ENCODE measurements at places on chromosomes 3 and 15.

- no peak for DNase-seq
Measured at GRCh38 chr15:31096563-31096962, 5.0 kb downstream of the TRPM1 start.

- peak; percentile 40 for DNase-seq
Measured at GRCh38 chr3:127079211-127079610, 96.3 kb downstream of the PLXNA1 start.

GRCh38 chr15:82807920-82808633 is 1.4 kb upstream of the WHAMM start:
- no peak for DNase-seq

GRCh38 chr3:55471084-55471483 is 16.0 kb downstream of the WNT5A start:
- DNase-seq, result no peak

- DNase-seq, result no peak
Measured at GRCh38 chr3:186320862-186321568, 41.0 kb downstream of the DGKG start.

DNA sequence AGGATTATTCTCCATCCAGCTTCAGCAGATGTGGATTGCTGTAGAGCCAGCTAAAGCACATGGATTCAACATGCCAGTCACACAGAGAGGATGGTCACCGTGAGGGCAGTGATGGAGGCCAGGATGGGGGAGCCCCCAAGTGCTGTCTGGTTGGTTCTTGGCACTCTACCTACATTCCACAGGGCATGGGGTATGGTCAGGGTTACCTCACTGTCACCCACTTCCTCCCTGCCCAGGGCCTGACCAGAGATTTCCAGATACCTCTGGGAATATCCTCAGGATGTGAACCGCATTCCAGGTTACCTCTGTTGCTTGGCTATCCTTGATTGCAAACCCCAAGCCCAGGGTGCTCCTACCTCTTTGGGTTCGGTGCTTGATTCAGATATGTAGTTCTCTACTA is 147.3 kb upstream of the TRIM42 start:
- no peak for DNase-seq

GRCh38 chr15:96079041-96079440 is 251.5 kb upstream of the NR2F2 start:
- DNase-seq, result no peak

- DNase-seq, result no peak
Measured at GRCh38 chr3:150414258-150414657, 6.2 kb downstream of the TSC22D2 start.

GRCh38 chr3:134320749-134321148 is 53.5 kb downstream of the AMOTL2 start:
- DNase-seq, result no peak

DNA sequence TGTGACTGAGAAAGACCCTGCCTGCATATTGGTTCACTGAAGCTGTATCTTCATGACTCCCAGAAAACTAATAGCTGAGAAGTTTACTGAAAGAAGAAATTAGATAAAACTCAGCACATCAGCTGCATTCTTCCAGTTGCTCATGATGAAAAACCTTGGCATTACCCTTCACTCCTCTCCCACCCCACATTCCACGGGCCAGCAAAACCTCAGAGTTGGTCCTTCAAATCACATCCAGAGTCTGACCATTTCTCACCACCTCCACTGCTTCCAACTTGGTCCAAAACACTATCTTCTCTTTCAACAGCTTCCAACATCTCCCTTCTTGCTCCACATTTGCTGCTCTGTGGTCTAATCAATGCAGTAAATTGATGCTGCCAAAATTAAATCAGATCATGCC is 97.1 kb downstream of the CD47 start:
- DNase-seq, result no peak

GRCh38 chr3:174409086-174409743 is 449.9 kb upstream of the NAALADL2 start:
- DNase-seq, result no peak

DNA sequence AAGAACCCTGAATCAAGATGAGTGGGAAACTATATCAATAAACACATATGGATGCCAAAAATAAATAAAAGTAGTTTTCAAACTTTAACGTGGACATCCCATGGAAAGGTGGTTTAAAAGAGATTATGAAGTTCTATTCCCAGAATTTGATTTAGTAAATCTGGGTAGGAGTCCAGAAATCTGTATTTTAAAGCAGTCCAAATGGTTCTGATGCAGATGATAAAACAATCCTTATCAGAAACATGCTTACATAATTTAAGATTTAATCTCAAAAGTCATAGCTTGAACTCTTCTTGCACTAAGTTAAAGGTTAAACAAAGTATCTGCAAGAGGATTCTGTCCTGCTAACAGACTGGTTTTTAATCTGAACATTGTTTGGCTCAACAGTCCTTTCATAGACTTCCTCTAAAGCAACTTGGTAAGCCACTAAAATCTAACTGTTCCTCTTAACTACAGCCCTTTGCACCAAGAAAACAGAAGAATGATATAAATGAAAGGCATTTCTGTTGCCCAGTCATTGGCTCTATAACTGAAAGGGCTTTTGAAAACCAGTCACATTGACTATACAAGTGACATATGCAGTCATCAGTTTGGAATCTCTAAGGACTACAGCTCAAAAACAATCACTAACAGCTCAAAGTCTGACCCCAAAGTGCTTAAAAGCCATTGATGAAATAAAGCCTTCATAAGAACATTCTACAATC is 23.4 kb upstream of the MAP4 start:
- no peak for DNase-seq

DNA sequence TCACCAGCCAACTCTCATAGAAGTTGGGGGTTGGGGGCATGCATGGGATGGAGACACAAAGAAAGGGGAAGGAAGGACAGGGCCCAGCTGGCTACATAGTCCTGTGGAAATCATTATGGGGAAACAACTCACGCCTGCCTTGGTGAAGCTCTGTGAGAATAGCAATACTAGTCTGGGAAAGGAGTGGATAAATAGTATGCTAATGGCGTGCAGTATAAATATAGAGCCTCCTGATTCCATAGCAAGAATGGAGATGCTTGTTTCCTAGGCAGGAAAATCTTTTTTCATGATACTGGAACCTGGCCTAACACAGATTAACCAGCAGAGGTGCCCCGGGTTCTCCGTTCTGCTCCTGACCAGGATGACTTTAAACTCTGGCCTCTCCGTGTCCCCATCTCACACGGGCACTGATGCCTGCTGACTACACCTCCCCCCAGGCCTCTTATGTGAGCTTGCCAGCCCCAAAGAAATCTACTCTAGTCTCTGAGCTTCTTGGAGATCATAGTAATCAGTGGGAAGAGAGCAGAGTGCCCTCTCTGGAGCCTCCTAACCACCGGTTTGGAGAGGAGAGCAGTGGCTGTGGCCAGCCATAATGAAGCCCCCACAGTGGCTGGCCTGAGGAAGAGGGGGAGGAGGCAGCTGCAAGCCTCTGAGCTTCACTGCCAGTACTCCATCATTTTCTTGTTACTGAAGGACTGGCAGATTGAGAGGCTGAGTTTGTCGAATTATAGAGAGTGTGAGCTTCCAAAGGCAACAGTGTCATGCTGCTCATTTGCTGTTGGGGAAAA is 355.0 kb upstream of the SEMA6D start:
- DNase-seq, result no peak

- no peak for DNase-seq
Measured at GRCh38 chr15:39404767-39405181, 176.1 kb upstream of the THBS1 start.

DNA sequence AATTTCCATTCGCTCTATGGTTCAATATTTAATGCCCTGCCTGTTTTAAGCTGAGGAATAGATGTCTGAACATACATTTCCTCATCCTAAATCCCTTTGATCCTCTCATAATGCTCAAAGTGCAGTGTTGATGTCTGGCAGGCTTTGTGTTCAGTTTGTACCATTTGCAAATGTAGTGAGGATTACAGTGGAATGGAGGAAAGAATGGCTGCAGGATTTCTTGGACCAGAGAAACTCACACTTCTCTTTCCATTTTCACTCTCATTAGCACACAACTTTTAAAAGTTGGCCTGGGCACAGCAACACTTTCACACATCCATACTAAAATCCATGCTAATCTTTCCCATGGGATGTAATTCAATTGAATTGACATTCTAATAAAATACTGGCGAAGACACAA is 28.6 kb upstream of the THRB start:
- no peak for DNase-seq

GRCh38 chr3:152315623-152316022 is 46.9 kb downstream of the MBNL1 start:
- DNase-seq, result no peak

DNA sequence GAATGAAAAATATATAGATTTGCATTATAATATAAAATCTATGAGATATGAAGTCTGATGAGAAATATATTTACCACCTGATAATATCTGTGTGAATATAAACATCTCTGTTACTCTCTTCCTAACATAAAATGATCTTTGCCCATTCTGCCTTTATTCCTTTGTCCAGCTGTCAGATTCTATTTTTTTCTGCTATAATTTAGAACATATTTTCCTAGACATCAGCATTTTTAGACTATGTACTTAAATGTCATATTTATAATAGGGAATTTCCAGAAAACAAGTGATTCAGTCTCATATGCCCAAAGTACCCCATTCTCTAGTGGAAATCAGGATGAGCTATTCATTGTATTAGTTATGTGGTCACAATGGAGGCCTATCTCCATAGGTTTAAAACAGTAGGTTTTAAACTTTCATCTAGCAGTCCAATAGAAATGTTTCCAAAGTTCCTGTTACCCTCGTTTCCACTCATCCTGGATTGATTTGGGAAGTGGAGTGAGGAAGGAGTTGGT is 83.3 kb downstream of the FILIP1L start:
- DNase-seq, result no peak

DNA sequence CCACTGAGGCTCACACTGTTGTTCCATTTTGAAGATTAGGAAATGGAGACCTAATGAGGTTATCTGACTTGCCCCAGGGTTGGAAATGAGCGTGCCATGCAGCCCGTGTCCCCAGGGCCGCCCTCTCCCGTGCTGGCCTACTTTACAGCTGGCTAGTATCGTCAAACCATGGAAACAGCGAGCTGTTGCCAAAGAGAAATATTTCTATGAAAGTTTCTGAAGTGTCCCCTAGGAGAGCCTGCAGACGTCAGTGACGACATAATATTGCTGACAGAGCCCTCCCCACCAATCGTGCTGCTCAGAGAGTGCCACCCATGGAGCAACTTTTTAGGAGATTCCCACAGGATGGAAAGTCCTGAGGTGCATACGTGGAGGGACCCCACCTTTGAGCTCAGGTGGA is 11.2 kb upstream of the FAM174B start:
- no peak for DNase-seq

- DNase-seq, result no peak
Measured at GRCh38 chr15:60536314-60536713, 57.4 kb upstream of the ICE2 start.
